Stromal cell of bone marrow (primary cell): ENCODE measurements at places on chromosomes 11 and 22.

GRCh38 chr11:122791836-122792235 is 46.5 kb upstream of the CRTAM start:
- DNase-seq: peak; percentile 80

DNA sequence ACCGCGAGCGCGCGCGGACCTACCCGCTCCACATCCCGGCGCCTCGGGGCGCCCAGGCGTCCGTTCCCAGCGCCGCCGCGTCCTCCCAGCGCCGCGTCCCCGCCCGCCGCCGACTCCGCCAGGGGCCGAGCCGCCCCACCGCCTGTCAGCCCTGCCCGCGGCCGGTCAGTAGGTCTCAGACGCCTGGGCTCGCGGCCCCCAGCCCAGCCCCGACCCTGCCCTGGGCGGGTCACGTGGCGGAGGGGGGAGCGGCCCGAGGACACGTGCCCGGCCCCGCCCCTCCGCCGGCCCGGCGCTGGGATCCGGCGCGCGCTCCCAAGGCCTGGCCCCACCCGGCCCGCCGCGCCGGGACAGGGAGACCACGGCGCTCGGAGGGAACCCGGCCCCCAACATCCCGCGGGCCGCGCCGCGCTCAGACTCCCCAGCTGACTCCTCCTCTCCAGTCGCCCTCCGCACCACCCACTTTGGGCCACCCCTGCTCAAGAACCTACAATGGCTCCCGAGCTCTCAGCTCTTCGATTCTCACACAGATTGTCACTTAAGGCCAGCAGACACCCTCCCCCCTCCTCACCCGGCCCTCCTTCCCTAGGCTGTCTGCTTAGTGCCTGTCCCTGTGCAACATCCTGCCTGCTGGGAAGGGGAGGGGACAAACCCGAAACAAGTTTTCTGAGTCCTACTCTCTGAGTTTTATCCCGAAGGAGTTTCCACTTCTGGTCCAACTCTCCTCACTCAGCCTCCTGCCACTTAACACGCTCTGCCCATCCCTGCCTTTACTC is at the start of gene RAB3IL1:
TSS of gene RAB3IL1 (minus strand) at position 233 of the 776 bp plus-strand sequence. CDS start at position 34, 199 bp downstream.
- DNase-seq: no peak

DNA sequence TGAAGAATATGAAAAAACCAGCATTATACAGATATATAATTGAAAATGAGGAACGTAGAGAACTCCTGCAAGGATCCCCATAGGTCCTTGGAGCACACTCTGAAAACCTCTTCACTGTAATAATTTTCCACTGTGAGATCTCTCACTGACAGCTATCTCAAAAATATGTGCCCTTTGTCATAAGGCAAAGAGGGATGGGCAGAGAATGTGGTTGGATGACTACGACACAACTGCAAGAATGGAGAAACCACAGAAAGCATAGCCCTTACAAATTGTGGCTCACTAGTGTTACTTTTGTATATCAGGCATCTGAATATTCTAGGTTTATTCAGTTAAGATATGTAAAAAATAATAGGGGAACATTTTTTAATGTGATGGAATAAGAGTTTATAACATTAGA is 7.9 kb upstream of the CTSC start:
- DNase-seq: no peak

DNA sequence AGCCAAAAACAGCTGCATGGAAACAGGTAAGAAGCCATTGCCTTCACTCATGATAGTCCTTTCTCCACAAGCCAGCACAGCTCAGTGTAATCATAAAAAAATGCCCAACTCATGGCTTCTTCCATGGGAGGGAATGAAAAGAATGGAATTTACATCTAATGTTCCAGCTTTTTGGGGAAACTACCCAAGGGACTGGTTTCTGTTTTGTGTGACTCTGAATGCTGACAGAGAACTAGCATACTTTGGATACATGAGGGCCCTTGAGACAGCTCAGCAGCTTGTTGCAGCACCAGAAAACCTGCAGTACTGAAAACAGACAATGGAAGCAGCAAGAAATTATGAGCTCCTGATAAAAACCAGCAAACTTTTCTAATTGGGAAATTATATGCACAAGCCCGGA is 24.2 kb upstream of the HORMAD2 start:
- peak; percentile 20 for DNase-seq

DNA sequence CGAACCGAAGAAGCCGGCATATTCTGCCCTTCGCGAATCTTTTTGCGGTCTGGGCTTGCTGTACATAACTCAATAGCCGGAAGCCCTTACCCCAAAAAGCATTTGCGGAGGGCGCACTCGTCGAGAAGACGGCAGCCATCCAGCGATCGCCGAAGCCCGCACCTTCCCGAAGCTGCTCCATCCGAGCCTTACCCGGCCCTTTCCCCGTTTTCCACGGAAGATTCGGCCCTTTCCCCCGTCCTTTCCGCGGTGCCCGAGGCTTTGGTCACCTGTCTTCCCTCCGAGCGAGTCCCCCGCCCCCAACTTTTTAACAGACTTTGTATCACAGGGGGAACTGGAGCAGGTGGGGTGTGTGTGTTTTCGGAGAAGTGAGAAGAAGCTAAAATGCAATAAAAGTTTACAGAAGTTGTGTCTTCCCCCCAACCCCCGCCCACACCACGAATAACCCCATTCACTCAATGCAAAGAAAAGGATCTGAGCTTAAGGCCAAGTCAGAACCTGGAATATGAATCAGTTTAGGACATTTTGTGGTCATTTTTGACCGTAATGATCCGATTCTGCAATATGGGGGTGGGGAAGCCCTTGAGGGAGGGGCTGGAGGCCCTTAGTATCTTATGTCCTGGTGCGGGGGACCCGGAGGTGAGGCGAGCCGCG is 99.0 kb upstream of the HSD17B12 start:
- no peak for DNase-seq

- DNase-seq: peak; percentile 64
These were observed 56.1 kb upstream of the PTPRJ start for GRCh38 chr11:47924184-47924691.

- no peak for DNase-seq
These were observed 22.0 kb downstream of the COA4 start for GRCh38 chr11:73854680-73855079.

- DNase-seq: no peak
These were observed 8.0 kb downstream of the MPEG1 start for GRCh38 chr11:59204746-59205145.

DNA sequence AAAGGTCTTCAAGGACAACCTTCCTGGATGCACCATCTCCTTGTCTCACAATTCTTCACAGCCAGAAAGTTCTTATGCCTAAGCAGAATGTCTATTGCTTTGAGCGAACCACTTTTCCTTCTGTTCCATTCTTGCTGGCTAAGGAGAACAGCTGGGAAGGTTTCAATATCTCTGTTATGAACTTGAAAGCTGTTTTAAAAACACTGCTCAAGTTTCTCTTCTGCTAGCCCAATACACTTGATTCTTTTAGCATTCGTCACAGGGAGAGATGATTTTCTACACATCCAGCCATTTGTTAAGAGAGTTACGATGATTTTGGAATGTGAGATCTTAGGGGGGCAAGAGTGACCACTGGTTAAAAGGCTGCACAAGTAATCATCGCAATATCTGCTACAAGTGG is 249.3 kb downstream of the KIRREL3 start:
- peak; percentile 29 for DNase-seq

DNA sequence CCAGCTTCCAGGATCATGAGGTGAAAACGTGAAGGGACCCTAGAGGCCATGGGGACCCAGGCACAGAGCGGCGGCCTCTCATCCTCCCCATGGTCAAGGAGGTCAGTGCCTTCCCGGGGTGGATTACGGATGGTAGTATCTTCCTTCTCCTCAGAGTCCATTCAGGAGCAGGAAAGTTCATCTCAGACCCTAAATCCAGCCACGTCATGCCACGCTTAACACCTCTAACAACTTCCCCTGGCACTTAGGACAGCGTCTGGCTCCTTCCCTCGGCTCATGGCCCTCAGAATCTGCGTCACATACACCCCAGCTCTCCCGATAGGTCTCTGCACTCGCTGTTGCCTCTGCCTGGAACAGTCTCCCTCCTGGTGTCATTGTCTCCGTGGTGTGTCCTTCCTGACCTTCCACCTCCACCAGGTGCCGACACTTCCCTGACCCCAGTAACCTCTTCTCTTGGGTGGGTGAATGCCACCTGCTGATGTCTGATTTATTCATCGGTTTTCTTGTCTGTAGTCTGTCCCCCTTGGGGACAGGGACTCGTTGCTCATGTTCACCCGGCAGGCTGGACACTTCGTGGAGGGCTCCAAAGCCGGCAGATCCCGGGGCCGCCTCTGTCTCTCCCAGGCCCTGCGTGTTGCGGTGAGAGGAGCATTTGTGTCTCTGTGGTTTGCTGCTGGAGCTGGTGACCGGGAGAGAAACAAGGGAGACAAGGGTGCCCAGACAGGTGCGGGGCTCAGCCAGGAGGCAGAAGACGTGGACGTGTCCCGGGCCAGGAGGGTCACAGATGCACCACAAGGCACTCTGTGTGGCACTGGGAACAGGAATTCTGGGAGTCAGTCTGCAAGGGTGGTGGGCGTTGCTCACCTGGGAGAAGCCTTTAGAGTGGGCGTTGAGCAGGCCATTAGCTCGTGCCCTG is 1.4 kb downstream of the MYEOV start:
- DNase-seq: no peak

- DNase-seq: no peak
These were observed 39.9 kb upstream of the GGTLC2 start for GRCh38 chr22:22604326-22605073.

DNA sequence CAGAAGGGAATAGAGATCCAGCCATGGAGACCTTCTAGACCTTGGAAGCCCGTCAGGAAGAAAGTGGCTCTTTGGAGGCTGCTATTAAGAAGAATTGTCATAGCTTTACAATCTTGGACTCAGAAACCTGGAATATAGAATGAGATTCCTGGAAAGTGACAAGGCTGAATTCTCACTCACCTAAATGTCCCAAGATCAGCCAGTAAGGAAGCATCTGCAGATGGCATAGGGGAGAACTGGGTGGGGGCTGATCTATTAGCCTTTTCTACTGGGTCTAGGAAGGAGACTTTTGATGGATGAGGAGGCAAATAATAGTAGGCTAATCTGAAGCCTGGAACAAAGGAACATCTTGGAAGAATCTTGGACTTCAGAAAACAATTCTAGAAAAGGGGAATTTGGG is at the start of gene OR51G1:
TSS of gene OR51G1 (minus strand) at position 101 of the 400 bp plus-strand sequence. CDS start at position 101, 0 bp downstream.
- no peak for DNase-seq

DNA sequence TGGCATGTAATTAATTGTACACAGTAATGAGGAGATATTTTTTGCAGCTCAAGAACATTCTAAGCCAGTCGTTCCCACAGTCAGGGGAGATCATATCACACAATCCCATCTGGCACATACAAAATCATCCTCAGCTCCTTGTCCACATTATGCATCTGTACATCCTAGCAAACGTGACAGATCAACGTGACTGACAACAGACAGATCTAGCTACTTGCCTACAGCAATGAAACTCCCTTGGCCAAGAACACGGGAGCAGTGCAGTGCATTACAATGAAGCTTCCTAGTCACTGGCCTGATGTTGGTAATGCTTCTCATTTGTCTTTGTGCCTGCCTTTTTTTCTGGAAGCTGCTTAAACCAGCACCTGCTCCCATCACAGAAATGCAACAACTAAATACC is 24.5 kb upstream of the GUCY1A2 start:
- no peak for DNase-seq

DNA sequence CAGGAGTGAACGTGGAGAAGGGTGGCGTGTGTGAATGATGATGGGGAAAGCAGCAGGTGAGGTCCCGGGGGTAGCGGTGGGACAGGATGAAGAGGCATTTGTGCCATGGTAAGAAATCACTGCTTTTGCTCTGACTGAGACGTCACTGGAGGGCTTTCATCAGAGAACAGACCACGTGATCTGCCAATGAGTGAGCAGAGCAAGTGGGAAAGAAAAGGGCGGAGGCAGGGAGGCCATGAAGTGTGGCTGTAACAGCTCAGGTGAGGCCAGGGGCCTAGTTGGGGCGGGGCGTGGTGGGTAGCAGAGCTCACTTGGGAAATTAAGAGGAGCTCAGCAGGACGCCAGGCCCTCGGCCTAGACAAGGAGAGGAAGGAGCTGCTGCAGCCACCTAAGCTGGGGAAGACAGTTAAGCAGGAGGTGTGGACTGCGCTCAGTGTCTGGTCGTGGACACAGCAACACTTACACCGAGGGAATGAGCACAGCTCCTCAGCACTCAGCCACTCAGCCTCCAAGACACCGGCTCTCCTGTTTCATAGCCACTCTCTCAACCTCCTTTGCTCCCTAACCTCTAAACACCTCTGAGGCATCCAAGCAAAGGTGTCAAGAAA is 14.1 kb upstream of the TMEM121B start:
- no peak for DNase-seq

GRCh38 chr22:26797910-26798309 is 140.5 kb downstream of the MIAT start:
- no peak for DNase-seq

DNA sequence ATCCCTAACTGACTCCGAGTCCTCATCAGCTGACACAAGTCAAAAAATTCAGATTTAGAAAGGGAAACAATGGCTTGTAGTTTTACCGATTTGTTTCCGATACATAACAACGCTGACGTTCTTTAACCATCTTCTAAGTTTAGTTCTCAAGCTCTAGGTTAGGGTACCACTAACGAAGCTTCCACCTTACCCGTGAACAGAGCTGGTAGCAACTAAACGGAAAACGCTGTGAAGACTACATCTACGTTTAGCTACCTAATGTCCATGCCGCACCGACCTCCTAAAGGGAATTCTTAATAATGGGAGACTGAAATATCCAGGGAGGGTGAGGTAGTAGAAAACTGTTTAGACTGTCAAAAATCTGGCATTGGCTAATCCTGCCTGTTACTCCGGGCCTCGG is 1.0 kb downstream of the NUP98 start:
- no peak for DNase-seq

GRCh38 chr22:43297270-43298061 is 45.7 kb downstream of the SCUBE1 start:
- no peak for DNase-seq

GRCh38 chr11:129209891-129210830 is 18.0 kb upstream of the ARHGAP32 start:
- no peak for DNase-seq

GRCh38 chr11:120513436-120514315 is 2.1 kb downstream of the GRIK4 start:
- DNase-seq: no peak

DNA sequence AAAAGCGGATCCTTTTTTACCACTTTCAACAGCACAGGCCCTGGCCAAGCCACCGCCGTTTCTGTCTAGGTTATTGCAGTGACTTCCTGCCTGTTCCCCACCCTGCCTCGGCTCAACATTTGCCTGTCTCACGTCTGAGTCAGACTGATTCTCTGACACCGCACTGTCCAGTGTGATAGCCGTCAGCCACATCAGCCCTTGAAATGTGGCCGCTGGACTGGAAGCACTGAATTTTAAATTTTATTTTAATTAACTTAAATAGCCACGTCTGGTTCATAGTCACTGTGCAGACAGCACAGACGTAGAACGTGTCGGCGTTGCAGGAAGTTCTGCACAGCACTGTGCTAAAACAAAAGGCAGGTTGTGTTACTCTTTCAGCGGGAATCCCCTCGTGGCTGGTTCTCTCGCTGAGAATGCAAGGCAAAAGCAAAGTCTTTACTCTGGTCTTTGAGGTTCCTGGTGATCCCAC is 56.3 kb upstream of the ADSL start:
- no peak for DNase-seq

DNA sequence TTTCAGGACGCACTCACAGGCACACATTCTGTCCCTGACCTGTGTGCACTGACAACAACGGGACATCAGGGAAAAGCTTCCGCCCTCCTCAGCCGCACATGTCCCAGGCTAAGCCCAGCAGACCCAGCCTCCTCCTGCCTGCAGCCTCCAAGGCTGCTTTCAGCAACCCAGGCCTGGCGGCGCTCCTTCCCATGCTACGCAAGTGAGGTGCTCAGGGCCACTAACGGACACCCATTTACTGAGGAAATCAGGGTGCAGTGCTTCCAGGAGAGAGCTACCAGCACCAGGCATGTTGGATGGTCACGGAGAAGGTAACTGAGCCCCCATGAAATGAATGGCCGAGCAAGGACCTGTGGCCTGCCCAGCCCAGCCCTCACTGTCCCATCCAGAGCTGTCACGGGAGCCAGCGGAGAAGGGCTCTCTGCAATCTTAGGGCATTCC is 6.9 kb downstream of the MOB2 start:
- no peak for DNase-seq
